Activated CD4-positive, alpha-beta memory T cell treated with anti-CD3 and anti-CD28 coated beads for 36 hours (primary cell): ENCODE measurements at places on chromosomes 4 and X.
A peak's percentile ranks its signal among the peaks of the same experiment; 100 is the strongest.

GRCh38 chrX:47877327-47877726, 40.6 kb downstream of the ZNF81 start:
- DNase-seq, result no peak

DNA sequence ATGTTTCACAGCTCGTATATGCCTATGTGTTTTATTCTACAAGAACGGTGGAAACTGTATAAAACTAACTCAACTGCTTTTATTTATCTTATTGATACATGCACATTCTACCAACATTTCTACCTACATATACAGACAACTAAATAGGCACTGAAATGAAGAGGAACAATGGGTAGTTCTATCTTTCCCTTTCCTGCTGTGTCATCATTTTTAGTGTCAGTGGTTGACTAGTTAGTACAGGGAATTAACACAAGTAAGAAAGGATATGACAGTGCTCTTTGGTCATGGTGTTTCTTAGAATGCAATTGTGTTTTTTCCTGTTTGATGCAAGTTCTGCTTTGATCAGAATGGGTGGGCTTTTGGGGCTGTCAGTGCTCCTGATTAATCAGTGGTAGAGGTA, 293.8 kb upstream of the CTSO start:
- no peak for DNase-seq

- no peak for DNase-seq
Measured at GRCh38 chr4:107017443-107018343, 18.4 kb downstream of the DKK2 start.

- DNase-seq, result peak; percentile 63
Measured at GRCh38 chrX:123830309-123830708, 29.5 kb upstream of the XIAP start.

- no peak for DNase-seq
Measured at GRCh38 chr4:184814686-184815045, 11.1 kb downstream of the ACSL1 start.

DNA sequence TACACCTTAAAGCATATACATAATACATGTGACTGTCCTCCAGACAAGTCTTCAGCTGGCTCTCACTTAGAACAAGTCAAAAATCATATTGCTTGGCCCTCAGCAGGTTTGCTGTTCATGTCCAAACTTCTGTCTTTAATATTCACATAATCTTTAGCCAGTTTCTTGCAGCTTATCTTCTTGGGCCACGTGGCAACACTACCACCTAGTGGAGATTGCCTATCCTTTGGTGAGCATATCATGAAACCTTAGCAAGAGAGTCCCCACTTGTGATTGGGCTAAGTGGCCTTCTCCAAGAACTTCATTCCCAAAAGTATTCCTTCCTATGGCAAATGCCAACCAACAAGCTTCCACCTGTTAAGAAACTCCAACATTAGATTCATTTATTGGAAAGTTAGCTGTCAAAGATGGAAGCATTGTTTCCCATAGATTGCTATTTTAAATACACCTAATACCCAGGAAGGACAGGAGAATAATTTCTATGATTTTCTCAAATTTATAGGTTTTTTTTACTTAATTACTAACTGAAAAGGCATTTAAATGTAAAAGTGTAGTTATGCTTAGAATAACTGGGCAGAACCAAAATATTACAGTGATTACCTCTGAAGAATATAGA, 231.9 kb upstream of the INTU start:
- peak; percentile 61 for DNase-seq

DNA sequence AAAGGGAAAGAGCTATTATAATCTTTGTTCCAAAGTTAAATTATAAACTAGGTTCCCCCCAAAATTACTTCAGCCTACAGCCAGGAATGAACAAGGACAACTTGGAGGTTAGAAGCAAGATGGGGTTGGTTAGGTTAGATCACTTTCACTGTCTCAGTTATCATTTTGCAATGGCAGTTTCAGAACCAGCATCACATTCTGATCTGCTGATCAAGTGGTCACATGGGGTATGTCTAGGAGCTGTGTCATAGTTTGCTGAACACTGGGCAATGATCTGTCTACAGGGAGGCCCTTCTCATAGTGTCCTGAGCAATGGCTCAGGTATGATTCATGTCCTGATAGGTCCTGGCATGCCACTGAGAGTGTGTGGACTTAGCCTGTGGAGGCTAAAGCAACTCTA, 41.6 kb upstream of the XIAP start:
- DNase-seq, result no peak

DNA sequence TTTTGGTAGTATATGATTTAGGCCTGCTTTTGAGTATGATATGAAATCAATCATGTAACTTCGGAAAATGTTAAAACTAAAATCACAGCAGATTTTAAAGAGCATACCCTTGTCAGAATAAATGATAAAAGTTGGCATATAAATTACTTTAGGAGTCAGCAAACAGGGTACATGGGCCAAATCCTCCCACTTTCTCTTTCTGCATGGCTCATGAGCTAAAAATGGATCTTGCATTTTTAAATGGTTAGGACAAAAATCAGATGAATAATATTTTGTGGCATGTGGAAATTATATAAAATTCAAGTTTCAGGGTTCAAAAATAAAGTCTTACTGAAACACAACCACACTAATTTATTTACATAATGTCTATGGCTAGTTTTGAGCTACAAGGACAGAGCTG, 214.9 kb downstream of the GASK1B start:
- DNase-seq, result no peak

DNA sequence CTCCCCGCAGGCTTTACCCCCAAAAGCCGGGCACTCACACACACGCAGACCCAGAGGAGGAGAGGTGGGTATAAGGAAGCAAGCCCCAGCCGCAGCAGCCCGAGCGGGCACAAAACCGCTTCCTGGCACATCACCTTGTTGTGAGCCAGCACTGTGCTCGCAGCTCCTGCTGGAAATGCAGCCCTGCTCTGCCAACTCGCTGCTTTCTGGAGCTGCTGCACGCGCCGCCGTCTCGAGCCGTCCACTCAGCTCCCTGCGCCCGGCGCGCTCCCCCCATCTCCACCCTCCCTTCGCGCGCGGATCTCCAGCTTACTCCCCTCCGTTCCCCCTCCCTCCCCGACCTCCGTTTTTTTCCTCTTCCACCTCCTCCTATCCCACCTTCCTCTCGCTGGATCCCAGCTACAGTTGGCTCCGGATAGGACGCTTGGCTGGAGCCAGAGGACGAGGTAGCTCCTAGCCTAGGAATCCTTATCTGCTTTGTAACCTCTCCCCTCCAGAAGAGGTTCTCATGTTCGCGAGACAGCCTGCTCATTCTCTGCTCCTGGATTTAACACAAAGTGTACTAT, at the start of gene SPOCK3:
Gene SPOCK3, minus strand, starts transcription at position 179 of the 566 bp plus-strand sequence.
- peak; percentile 9 for DNase-seq

- DNase-seq, result peak; percentile 15
Measured at GRCh38 chr4:110085131-110085530, 113.3 kb downstream of the ELOVL6 start.

GRCh38 chr4:112908511-112908910, 140.9 kb upstream of the ANK2 start:
- DNase-seq, result no peak

DNA sequence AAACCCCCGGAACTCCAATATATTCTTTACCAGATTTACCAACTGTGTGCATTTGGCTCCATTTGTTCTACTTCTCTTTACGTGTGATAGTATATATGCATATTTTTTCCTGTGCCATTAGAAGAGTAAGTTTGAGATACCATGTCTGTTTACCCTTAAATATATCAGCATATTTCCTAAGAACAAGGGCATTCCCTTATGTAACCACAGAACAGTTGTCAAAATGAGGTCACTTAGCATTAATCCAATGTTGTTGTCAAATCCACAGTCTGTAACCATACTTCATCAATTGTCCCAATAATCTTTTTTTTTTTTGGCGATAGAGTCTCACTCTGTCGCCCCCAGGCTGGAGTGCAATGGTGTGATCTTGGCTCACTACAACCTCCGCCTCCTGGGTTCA, 55.2 kb downstream of the TBC1D14 start:
- DNase-seq, result no peak

DNA sequence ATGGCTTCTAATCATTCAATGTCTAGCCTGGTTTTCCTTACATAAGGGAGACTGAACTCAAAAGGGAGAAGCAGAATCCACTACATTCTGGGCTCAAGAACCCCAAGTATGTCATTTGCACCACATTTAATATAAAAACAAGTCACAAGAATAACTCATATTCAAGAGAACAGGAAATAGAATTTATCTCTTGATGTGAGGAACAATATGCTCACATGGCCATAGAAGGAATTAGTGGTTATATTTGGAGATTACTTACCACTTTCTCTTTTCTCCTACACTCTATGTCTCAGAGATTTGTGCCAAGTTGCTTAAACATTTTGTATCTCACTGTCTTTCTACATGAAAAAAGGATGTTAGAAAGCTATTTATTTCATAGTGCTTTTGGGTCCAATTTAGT, 922.6 kb upstream of the PABPC4L start:
- no peak for DNase-seq

GRCh38 chr4:78293821-78294301, 236.7 kb downstream of the FRAS1 start:
- DNase-seq, result no peak

GRCh38 chrX:46179748-46180147, 365.5 kb downstream of the ZNF674 start:
- no peak for DNase-seq

GRCh38 chrX:45743906-45744625, 543.4 kb upstream of the DIPK2B start:
- DNase-seq, result no peak

DNA sequence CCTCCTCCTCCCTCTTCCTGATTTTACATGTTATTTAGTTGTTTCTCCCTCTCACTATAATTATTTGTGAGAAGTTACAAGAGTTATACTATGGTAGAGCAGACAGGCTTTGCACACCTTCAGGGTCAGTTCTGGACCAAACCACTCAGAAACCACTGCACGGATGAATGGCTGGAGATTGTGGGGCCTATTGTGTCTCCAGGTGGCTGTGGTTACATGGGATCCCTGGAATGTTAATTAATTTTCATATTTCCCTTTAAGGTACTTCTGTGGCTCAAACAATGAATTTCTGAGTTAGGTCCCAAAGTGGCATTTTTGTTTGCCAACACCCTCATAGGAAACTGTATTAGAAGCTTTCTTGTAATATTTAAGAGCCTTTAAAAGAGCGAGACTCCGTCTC, 151.9 kb downstream of the BMPR1B start:
- DNase-seq, result no peak

GRCh38 chr4:151808120-151808529, 47.3 kb upstream of the GATB start:
- DNase-seq, result no peak

DNA sequence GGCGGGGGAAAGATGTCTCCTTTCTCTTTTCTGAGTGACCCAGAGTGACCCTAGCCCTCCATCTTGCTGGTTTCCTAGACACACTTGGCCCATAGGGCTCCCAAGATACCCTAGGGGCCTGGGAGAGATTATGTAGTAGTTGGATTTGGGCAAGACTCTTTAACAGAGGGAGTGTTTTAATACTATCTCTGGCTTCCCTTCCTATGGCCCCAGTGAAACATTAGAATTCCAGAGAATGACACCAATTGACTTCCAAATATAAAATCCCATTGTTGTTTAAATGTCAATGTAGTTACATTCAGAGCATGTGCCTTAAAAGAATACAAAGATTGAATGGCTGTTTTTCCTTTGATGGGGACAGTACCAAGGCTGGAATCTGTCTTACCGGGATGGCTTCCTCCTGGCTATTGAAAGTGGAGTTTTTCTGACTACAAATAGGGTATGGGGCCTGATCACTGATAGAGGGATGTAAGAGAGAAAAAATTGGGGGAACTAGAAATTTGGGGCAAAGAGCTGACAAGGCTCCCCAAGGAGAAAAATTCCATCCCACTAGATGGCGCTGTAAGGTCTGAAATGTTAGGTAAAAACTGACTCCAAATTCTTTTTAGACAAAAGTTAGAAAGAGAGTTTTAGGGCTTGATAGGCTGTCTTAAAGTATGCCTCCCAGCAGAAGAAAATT, 10.7 kb downstream of the TENT5D start:
- DNase-seq, result peak; percentile 8

- no peak for DNase-seq
Measured at GRCh38 chr4:152385551-152385950, 150.3 kb downstream of the FBXW7 start.

GRCh38 chrX:13258052-13258444, 61.8 kb downstream of the ATXN3L start:
- DNase-seq, result no peak

DNA sequence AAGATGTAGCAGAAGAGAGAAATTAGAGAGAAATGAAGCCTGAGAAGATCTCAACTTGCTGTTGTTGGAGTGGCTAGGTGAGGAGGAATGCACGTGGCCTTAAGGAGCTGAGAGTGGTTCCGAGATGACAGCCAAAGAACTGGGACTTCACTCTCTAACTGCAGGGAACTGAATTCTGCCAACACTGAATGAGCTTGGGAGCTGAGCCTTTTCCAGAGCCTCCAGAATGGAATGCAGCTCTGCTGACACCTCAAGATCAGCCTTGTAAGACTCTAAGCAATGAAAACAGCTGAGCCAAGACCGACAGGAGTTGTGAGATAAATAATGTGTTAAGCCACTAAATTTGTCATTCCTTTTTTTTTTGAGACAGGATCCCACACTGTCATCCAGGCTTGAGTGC, 73.0 kb downstream of the TLL1 start:
- DNase-seq, result no peak

DNA sequence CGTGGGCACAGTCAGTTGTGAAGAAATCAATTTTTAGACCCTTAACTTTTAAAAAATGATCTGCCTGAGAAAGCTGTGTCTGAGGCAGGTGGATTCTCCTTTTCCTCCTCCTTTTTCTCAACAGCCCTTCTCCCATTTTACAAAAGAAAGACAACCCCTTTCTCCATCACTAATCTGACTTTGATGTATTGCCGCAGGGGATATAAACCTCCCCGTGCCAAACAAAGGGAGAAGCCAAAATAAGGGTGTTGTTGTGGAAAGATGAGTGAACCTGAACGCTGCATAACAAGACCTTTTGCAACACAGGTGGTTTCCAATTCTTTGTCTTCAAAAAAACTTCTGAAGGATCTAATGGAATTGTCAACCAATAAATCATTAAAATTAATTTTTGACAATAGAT, 8.4 kb upstream of the FHL1 start:
- DNase-seq, result no peak

- DNase-seq, result no peak
Measured at GRCh38 chr4:80255329-80256095, 11.0 kb upstream of the FGF5 start.

DNA sequence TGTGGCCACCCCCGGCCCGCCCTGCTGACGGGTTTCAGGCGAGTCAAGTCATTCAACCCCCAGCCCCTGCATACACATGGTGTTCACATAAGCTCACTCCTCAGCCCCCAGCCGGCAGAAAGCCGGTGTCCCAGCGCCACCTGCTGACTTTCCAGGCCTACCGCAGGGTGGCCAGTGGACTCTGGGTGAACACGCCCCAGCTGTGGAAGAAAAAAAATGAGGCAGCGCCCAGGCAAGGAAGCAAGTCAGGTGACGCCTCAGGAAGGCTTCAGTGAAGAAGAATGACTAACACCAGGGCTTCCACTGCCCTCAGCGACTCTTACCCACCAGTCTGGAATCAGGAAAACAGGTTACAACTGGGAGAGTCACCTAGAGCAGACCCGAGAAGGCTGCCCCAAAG, 15.8 kb downstream of the BCAP31 start:
- peak; percentile 65 for DNase-seq

- no peak for DNase-seq
Measured at GRCh38 chr4:57109411-57109846, 756 bp downstream of the IGFBP7 start.

GRCh38 chr4:34790131-34790530, 1454.2 kb downstream of the ARAP2 start:
- DNase-seq, result no peak
